H9 (cell line): ENCODE measurements at places on chromosomes 13 and 19.

- no peak overlapping the region for H3K27ac ChIP-seq
- H3K4me1 ChIP-seq: no peaks in the 10 kb centered on the region
- no peaks in the 10 kb centered on the region for H3K27me3 ChIP-seq
- no peaks in the 10 kb centered on the region for H3K36me3 ChIP-seq
- DNase-seq: no peak
Observed at GRCh38 chr13:28606466-28606865, 52.5 kb upstream of the POMP start.

- H3K27ac ChIP-seq: no peak overlapping the region
- H3K4me1 ChIP-seq: peaks cover 2% of the 10 kb centered on the region
Observed at GRCh38 chr13:22198641-22199217, 527.9 kb downstream of the FGF9 start.

- no peak overlapping the region for H3K4me3 ChIP-seq
- H3K27me3 ChIP-seq: peaks cover 9% of the 10 kb centered on the region
- DNase-seq: no peak
- H3K36me3 ChIP-seq: no peaks in the 10 kb centered on the region
- H3K4me1 ChIP-seq: no peaks in the 10 kb centered on the region
Observed at GRCh38 chr13:108597943-108598342, 31.5 kb upstream of the MYO16 start.

- DNase-seq: no peak
- peaks cover 6% of the 10 kb centered on the region; the same call in 1 of the 2 replicates for H3K4me1 ChIP-seq
- H3K27ac ChIP-seq: no peak overlapping the region
- no peaks in the 10 kb centered on the region for H3K36me3 ChIP-seq
- no peaks in the 10 kb centered on the region for H3K27me3 ChIP-seq
- H3K4me3 ChIP-seq: no peak overlapping the region
Observed at GRCh38 chr19:33659835-33660234, 38.1 kb downstream of the CHST8 start.

DNA sequence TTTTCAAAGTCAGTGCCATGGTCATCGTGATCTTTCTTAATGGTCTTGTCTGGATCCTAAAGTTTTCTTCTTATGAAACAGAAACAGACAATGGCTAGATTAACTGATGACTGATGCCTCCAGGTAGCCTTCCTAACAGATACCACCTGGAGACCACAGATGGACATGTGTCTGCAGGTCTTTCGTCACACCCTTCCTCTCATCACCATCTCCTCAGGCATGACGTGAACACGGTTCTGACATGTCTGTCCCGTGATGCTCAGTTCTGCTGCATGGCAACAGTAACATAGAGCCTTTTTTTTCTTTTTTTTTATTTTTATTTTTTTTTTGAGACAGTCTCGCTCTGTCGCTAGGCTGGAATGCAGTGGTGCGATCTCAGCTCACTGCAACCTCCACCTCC, 13.1 kb upstream of the LAMP1 start:
- H3K4me3 ChIP-seq: no peak overlapping the region
- peaks cover 3% of the 10 kb centered on the region; the same call in 1 of the 3 replicates for H3K36me3 ChIP-seq
- H3K27me3 ChIP-seq: no peaks in the 10 kb centered on the region
- no peak overlapping the region for H3K27ac ChIP-seq
- no peak for DNase-seq

DNA sequence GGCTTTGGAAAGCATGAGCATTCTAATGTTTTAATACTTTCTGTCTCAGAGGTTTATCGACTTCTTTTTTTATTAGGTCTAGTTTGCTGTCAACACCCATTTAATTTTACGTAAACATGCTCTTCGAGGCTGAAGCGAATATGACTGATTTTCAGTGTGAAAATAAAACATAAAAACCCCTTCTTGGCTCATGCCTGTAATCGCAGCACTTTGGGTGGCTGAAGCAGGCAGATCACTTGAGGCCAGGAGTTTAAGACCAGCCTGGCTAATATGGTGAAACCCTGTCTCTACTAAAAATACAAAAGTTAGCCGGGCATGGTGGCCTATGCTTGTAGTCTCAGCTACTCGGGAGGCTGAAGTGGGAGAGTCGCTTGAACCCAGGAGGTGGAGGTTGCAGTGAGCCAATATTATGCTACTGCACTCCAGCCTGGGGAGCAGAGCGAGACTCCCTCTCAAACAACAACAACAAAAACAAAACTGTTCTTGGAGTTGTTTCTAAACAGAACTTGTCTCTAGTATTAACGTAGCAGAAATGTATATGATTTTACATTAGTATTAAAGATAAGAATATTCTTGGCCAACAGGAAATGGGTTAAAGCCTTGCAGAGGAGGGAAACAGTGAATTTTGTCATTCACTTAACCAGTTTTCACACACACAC, 7.1 kb upstream of the IGFL3 start:
- H3K4me1 ChIP-seq: no peaks in the 10 kb centered on the region; the same call in 1 of the 2 replicates
- H3K4me3 ChIP-seq: peak overlapping the region; percentile 50
- peaks cover 23% of the 10 kb centered on the region for H3K36me3 ChIP-seq
- H3K27ac ChIP-seq: peak overlapping the region; percentile 87

GRCh38 chr19:1533510-1534150, 9.8 kb downstream of the PLK5 start:
- H3K36me3 ChIP-seq: no peaks in the 10 kb centered on the region
- H3K27me3 ChIP-seq: no peaks in the 10 kb centered on the region
- no peaks in the 10 kb centered on the region for H3K4me1 ChIP-seq
- no peak for DNase-seq
